ENCODE measurements at places on chromosomes 5 and 9.

GRCh38 chr5:999724-1000123 is 8.9 kb upstream of the NKD2 start:
- no peak for DNase-seq

DNA sequence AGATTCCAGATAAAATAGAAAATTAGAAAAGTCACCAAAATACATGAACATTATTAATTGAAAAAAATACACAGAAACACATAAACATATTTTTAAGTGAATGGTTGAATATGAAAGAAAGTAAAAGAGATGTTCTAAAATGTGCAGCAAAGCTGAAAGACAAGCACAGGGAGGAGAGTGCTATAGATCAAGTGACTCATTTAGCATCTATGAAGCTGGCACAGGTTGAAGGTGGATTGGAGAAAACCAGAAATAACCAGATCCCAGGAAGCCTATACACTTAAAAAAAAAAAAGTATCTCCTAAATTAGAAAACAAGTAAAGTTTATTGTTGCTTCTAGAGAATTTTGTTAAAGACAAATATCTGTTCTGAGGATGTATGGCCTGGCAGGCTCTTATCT is 338.9 kb downstream of the CDH12 start:
- DNase-seq = no peak

DNA sequence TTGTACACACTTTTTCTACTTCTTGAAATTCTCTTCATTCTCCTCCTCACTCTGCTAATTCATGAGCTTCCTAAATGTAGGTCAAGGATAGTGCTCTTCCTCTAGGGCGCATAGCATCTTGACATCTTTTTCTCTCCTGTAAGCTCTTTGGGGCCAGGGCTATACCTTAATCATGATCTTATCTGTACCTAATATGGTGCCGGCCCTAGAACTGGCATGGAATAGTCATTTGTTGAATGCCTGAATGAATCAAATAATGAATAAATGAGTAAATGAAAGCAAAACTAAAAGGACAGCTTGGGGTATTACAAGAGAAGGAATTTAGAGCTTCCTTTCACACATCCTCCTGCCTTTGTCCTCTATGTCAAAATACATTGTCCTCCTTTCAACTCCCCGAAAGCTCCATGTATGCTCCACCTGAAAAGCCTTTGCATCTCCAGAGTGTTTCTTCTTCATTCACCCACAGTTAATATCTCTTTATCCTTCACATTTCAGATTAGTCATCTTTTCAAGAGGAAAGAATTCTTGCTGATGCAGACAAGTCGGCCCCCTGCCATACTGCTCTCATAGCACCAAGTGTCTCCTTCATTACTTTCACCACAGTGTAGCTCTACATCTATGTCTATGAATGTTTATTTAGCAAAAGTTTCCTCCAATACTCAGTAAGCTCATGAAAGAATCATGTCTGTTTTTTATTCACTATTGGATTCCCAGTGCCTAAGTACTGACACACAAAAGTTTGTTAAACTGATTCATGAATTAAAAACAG is 16.4 kb upstream of the PPP2R2B start:
- DNase-seq = no peak

- DNase-seq = peak; percentile 42
These were observed 151.9 kb downstream of the INSYN2B start for GRCh38 chr5:169828385-169828784.

- no peak for DNase-seq
These were observed 82.3 kb upstream of the FREM1 start for GRCh38 chr9:14992516-14992915.
